Memory B cell (primary cell): ENCODE measurements at places on chromosomes 6 and 20.

DNA sequence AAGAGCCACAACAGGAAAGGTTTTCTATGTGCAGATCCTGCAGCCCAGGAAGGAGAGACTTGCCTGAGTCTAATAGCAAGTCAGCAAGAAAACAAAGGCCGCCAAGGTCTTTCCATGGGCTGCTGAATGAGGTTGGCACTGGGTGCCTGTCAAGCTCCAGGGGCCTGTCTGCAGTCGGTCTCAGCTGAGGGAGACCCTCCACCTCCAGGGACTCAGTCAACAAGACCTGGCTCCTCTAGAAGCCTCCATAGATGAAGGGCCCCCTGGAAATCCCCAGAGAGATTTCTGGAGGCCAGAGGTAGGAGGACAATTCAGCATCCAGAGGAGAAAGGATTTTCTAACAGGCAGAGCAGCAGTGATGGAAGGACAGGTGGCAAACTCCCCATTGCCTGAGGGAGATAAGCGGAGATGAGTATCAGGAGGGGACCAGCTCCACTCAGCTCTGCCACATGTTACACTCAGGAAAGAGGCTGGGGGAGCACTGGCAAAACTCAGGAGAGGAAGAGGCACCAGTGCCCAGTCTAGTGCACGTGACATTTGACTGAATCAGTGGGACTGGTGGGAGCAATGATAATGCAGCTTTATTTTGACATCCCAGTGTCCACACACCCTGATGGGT lies 33.5 kb upstream of the FKBP1A start:
- no peak overlapping the region for H3K4me3 ChIP-seq
- H3K36me3 ChIP-seq, result peaks cover 2% of the 10 kb centered on the region
- peaks cover 7% of the 10 kb centered on the region for H3K4me1 ChIP-seq
- DNase-seq, result no peak

GRCh38 chr6:6405997-6406714 lies 85.7 kb upstream of the F13A1 start:
- peaks cover 4% of the 10 kb centered on the region for H3K4me1 ChIP-seq
- H3K27ac ChIP-seq, result no peak overlapping the region
- H3K4me3 ChIP-seq, result no peak overlapping the region
- no peak for DNase-seq
- peaks cover 11% of the 10 kb centered on the region for H3K27me3 ChIP-seq

DNA sequence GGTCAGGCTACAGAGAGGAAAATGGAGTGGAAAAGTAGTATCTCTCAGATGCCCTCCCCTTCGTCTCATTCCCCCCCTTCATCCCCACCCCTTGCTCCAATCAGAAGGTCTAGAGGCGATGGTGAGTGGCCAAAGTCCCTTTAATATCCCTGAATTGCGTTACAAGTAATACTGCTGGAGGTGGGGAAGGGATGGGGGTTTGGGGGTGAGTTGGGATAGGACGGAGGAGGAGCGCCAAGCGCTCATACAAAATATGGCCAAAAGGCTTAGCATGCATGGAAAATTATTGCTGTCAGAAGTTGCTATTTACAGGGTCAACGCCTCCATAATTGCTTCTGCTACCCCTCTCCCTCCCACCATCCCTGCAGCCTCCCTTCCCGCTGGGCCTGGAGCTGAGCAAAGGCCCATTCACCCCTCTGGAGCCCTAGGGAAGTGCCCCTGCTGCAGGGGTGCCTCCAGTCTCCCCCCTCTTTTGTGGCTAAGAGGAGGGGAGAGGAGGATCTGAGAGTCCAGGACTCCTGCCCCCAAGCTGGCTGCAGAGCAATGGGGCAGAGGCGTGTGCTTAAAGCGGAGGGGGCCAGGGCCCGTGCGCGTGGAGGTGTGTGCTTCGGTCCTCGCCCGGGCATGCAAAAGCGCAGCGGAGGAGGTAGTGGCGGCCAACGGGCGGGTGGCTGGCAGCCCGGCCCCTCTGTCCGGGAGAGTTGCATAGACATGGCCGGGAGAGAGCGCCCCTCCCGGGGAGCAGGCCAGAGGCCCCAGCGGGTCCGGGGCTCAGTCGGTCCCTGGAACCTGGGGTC lies 8.7 kb upstream of the SRXN1 start:
- no peak for DNase-seq
- peaks cover 6% of the 10 kb centered on the region for H3K36me3 ChIP-seq
- H3K4me1 ChIP-seq, result peaks cover 6% of the 10 kb centered on the region
- peak overlapping the region; percentile 7 for H3K4me3 ChIP-seq
- H3K27ac ChIP-seq, result no peak overlapping the region

- H3K27ac ChIP-seq, result no peak overlapping the region
- H3K36me3 ChIP-seq, result no peaks in the 10 kb centered on the region
- H3K27me3 ChIP-seq, result no peaks in the 10 kb centered on the region
- H3K4me1 ChIP-seq, result no peaks in the 10 kb centered on the region
- H3K4me3 ChIP-seq, result no peak overlapping the region
These were observed 63.7 kb upstream of the RIMS1 start for GRCh38 chr6:71822625-71823024.

DNA sequence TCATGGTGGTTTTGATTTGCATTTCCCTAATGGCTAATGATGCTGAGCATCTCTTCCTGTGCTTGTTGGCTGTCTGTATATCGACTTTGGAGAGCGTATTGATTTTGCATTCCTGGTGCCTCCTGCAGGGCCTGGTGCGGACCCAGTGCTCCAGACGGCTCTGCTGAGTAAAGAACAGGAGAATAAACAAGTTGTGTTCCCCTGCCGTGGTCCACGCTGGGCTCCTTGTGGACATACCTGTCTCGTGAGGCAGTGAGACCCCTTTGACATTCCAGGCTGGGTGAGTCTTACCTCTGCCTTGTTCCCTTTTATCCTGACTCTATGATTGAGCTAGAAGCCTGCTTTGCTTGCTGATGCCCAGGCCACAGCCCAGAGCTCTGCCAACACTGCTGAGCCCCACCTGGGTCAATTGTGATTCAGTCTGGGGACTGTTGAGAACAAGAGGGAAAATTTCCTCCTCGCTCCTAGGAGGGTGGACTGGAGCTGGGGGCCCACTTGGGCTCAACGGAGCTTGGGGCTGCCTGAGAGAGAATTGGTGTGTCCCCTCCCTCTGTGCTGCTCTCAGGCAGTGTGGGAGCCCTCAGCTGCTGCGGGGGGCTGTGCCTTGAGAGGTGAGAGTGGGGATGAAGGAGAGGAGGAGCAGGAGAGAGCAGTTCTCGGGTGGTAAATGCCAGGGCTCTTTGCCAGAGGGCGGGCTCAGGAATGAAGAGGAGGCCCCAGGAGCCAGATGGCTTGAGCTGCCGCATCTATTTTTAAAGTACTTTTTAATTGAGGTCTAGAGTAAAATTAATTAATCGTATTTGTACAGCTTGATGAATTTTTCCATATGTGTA lies 43.7 kb upstream of the PMEPA1 start:
- DNase-seq, result no peak
- peaks cover 14% of the 10 kb centered on the region for H3K27me3 ChIP-seq
- peaks cover 8% of the 10 kb centered on the region for H3K4me1 ChIP-seq
- H3K36me3 ChIP-seq, result peaks cover 3% of the 10 kb centered on the region

DNA sequence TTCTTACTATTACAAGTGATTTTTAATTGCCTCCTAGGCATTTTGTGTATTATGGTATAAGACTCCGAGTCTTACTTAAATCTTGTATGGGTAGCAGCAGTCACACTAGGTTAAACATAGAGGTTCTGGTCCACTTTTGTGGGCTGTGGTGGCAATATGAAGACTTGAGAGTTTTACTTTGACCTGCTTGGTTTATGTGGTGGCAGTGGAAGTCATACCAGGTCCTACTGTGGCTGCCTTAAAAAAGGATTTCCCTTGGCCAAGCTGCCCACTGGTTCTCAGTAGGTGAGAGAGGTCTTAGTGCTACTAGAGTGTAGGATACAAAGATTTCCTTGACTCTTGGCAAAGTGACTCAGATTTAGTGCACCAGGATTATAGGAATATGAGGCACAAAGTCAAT lies 44.2 kb upstream of the NKAIN2 start:
- no peaks in the 10 kb centered on the region for H3K36me3 ChIP-seq
- no peak overlapping the region for H3K27ac ChIP-seq
- H3K27me3 ChIP-seq, result no peaks in the 10 kb centered on the region
- DNase-seq, result no peak
- no peak overlapping the region for H3K4me3 ChIP-seq

- peaks cover 22% of the 10 kb centered on the region for H3K4me1 ChIP-seq
- no peak for DNase-seq
- no peaks in the 10 kb centered on the region for H3K27me3 ChIP-seq
These were observed 76.9 kb downstream of the FIG4 start for GRCh38 chr6:109767961-109768360.

DNA sequence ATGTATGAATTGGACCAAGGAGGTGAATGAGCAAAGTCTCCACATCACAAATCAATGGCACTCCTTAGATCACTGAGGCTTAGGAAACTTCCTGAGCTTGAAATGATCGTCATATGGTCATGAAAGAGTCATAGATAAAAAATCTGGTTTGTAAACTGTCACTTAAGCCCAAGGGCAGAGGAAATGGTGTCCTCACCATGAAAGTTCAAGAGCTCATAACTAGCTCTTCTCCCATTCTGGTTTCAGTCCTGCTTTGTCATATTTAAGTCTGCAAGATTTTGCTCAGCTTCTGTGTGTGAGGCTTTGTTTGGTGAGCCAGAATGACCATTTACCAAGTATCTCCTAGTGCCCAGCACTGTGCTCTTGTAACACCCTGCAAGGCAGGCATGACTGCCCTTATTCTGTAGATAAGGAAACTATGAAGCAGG lies 60.5 kb downstream of the GJA10 start:
- H3K27ac ChIP-seq, result peak overlapping the region; percentile 85
- DNase-seq, result no peak
- H3K4me1 ChIP-seq, result peaks cover 33% of the 10 kb centered on the region

GRCh38 chr20:63567386-63568169 lies 6.5 kb downstream of the HELZ2 start:
- no peaks in the 10 kb centered on the region for H3K27me3 ChIP-seq
- peak overlapping the region; percentile 8 for H3K27ac ChIP-seq
- peaks cover 19% of the 10 kb centered on the region for H3K4me1 ChIP-seq
- peak overlapping the region; percentile 84 for H3K4me3 ChIP-seq
- H3K36me3 ChIP-seq, result peaks cover 3% of the 10 kb centered on the region

DNA sequence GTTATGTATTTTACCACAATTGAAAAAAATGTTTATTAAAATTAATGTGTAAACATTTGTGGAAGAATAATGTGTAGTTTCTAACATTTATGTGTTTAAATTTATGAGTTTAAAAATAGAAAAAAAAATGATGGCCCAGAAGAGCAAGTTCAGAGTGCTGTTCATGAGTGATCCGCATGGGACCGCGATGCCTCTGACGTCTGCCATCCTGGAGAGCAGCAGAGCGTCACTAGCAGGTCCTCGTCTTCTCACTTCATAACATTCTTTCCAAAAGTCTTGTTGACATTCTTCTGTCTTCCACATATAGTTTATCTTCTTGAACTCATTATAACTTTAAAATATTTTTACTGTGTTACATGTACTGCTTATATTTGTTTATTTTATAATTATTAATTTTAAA lies 15.5 kb downstream of the BTNL2 start:
- peaks cover 2% of the 10 kb centered on the region for H3K36me3 ChIP-seq
- DNase-seq, result no peak
- peaks cover 13% of the 10 kb centered on the region for H3K4me1 ChIP-seq
- no peaks in the 10 kb centered on the region for H3K27me3 ChIP-seq
- H3K4me3 ChIP-seq, result no peak overlapping the region
- no peak overlapping the region for H3K27ac ChIP-seq

DNA sequence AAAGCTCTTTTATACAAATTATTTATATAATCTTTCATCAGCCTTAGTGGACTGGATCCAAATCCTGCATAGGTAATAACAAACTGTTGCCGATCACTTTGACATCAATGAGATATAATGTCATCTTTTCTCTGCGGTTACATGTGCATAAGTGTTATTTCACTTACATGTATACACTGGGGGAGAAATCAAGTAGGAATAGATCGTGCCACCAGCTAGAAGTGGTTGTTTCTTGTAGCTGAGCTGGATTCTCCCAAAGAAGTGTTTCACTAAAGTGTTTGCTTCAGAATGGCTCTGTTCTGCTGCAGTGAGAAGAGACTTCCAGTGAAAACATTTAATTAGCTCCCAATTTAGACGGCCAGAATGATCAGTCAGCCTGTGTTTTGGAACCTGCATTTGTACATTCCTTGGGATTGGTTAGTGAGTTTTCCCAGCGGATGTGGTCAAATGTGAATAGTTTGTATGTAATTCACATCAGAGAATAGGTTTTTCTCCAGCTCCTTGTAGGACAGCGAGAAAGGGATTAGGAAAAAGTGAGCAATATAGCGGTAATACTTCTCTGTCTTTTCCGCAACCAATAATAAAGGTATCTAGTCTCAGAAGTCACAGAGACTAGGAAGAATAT lies 163.1 kb upstream of the CCN2 start:
- no peak overlapping the region for H3K27ac ChIP-seq
- peaks cover 3% of the 10 kb centered on the region for H3K4me1 ChIP-seq
- H3K4me3 ChIP-seq, result no peak overlapping the region
- H3K27me3 ChIP-seq, result peaks cover 2% of the 10 kb centered on the region
- H3K36me3 ChIP-seq, result no peaks in the 10 kb centered on the region

DNA sequence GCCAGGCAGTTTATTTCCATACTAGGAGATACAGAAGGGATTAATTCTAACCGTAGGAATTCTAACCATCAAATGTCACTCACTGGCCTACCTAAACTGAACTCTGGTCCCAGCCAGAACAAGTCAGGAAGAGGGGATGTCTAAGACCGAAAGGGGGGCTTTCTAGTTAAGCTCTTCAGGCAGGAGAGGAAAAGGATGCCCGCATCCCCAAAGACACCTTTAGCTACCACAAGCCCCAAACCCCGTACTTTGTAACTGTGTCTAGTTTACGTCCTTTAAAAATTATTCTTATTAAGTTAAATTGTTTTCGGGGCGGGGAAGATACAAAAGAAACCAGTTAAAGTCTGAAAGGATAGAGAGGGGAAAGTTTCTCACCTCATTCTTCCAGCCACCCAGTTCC lies 1.2 kb upstream of the ZNF76 start:
- peak overlapping the region; percentile 97 for H3K27ac ChIP-seq
- H3K4me3 ChIP-seq, result peak overlapping the region; percentile 99
- H3K36me3 ChIP-seq, result peaks cover 1% of the 10 kb centered on the region
- peaks cover 29% of the 10 kb centered on the region for H3K4me1 ChIP-seq
- no peaks in the 10 kb centered on the region for H3K27me3 ChIP-seq

- H3K4me1 ChIP-seq, result peaks cover 3% of the 10 kb centered on the region
- peaks cover 1% of the 10 kb centered on the region for H3K27me3 ChIP-seq
- no peak for DNase-seq
- no peak overlapping the region for H3K4me3 ChIP-seq
- no peaks in the 10 kb centered on the region for H3K36me3 ChIP-seq
- H3K27ac ChIP-seq, result no peak overlapping the region
These were observed 64.3 kb upstream of the CD93 start for GRCh38 chr20:23150304-23151007.
